ENCODE measurements at places on chromosomes 11 and 22. TPM values are rescaled to one million over a fixed set of nuclear protein-coding genes. Genes with fewer than 3 reads are reported as not detected.

Gene PANX2
- total RNA-seq = 0.43 TPM

Gene MUC5AC
- total RNA-seq = not detected

Gene ZP1
- 0.14 TPM for total RNA-seq

Gene TXNRD2
- 40.9 TPM for total RNA-seq

Gene HTR3A
- not detected for total RNA-seq

Gene KCNQ1OT1
- total RNA-seq = 0.32 TPM

Gene GGTLC3
- total RNA-seq = not detected

Gene CDHR5
- total RNA-seq = not detected

Gene GRK3
- total RNA-seq = 4.0 TPM

Gene ABCG4
- total RNA-seq = 1.3 TPM

Gene LUZP2
- total RNA-seq = not detected

Gene BLID
- total RNA-seq = not detected

Gene F2
- not detected for total RNA-seq

Gene TTLL8
- total RNA-seq = not detected

DNA sequence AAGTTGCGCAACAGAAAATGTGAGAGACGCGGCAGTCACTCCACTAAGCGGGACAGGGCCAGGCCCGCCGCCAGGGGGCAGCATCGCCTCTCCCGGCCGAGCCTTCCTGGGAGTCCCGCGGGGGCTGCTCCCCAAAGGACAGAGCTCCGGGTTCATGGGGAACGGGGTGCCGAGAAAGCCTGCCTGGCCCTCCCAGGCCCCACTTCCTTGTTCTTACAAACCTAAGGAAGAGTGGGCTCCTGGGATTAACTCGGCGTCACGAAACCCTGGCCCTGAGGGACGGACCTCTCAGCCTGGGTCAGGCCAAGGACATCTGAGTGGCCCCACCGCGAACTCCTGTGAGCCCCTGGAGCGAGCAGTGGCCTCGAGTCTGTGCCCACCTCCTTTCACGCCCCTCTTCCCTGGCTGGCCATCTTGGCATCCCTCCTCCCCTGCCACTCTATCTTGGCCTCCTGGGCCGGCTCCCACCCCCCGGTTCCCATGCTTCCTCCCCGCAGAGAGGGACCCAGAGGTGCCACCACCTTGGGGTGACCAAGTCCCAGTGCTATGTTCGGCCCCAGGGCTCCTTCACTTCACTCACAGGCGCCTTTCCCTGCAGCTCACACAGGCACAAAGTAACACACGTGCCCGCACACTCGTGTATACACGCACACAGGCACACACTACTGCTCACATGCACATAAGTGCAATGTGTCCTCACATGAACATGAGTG lies 99.9 kb upstream of the FGF3 start:
- DNase-seq = peak; percentile 87

DNA sequence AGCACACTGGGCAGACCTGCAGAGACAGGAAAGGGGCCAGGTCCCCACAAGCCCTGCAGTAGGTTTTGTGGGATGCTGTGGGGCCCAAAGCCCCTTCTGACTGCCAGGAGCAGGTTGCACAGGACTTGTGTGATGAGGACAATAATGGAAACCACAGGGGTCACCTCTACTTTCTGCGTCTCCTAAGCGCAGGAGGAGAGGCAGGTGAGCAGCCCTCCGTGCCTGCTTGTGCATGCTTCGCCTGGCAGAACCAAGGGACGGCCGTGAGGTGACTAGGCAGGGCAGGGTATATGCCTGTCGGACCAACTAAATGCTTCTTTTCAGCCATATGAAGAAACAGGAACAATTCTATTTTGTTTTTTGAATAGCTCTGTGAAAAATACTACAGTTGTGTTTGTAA lies 77.9 kb upstream of the PITPNB start:
- DNase-seq = no peak

- no peak for DNase-seq
Measured at GRCh38 chr22:29654420-29654819, 51.0 kb downstream of the NF2 start.

GRCh38 chr11:73353422-73353821 lies 22.8 kb upstream of the RELT start:
- peak; percentile 11 for DNase-seq

DNA sequence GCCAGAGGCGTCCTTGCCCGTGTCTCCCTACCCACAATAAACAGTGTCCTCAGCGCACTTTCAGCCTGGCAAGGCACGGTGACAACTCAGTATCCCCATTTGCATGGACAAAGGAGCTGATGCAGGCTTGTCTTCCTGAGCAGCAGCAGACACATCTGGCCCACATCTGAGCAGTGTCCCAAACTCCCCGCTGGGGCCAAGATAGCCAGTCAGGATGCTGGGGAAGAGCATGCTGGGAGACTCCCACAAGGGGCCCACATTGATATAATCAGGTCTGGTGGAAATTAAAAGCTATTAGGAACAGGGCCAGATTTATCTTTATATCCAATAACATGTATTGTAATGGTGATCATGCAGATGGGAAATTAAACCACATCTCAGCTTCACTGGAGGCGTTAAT lies 24.7 kb downstream of the DSCAML1 start:
- no peak for DNase-seq

GRCh38 chr22:16933291-16934282 lies 74.4 kb downstream of the GAB4 start:
- DNase-seq = no peak

DNA sequence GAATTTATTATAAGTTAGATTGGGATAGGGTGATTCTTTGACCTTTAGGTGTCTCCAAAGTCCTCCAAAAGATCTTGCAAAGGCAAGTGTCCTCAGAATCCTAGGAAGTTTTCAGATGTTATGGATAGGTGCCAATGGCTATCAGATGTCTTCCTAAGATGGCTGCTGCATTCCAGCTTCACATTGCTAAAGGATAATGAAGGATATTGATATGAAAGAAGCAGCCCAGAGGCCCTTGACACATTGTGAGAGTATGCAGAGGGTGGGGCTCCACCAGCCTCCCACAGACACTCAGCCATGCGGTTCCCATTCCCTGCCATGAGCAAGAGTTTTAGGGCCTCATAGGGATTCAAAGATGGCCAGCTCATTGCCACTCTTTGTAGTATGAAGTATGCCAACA lies 22.3 kb upstream of the GLYATL2 start:
- DNase-seq = no peak

GRCh38 chr11:68677432-68677831 lies 6.9 kb upstream of the GAL start:
- peak; percentile 56 for DNase-seq

GRCh38 chr11:86624366-86624765 lies 48.0 kb downstream of the ME3 start:
- DNase-seq = no peak

DNA sequence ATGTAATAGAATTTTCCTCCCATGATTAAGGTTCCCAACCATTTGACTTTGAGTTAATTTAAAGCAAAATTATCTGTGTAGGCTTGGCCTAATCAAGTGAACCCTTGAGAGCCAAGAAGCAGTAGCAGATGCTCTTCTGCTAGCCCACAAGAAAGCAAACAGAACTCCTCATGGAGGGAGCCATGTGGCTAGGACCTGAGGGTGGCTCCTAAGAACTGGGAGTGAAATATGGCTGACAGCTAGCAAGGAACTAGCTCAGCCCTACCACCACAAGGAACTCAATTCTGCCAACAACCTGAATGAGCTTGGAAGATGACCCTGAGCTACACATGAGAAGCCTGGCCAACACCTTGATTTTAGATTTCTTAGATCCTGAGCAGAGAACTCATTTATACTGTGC lies 167.7 kb downstream of the WNT11 start:
- DNase-seq = no peak

DNA sequence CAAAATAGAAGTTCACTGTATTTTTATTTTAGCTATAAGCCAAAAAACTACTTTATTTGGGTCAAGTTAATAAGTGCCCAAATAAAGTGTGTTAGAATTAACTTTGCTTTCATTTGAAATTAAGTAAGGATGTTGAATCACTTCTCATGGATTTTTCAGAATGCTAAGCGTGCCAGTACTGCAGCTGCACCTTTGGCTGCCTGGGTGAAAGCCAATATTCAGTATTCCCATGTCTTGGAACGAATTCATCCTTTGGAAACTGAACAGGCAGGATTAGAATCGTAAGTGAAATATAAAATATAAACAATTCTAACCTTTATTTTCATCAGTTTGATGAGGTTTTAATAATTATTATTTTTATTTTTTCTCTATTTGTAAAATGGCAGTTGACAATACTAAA lies 113.6 kb downstream of the DYNC2H1 start:
- no peak for DNase-seq

- DNase-seq = no peak
Measured at GRCh38 chr11:72723508-72723907, 28.7 kb downstream of the ARAP1 start.

- no peak for DNase-seq
Measured at GRCh38 chr11:118098996-118099837, 12.5 kb upstream of the SMIM35 start.

- no peak for DNase-seq
Measured at GRCh38 chr11:5088556-5088955, 19.2 kb downstream of the OR52E1 start.

- no peak for DNase-seq
Measured at GRCh38 chr22:46639843-46640242, 19.7 kb downstream of the GRAMD4 start.

GRCh38 chr22:48240935-48241230 lies 1478.4 kb downstream of the TBC1D22A start:
- DNase-seq = no peak

GRCh38 chr11:16040151-16040550 lies 316.2 kb downstream of the SOX6 start:
- no peak for DNase-seq

- no peak for DNase-seq
Measured at GRCh38 chr22:21916309-21916918, 36.2 kb downstream of the PPM1F start.

GRCh38 chr22:31288496-31289240 lies 3.6 kb downstream of the PIK3IP1 start:
- DNase-seq = no peak

- DNase-seq = no peak
Measured at GRCh38 chr11:44430140-44430539, 120.2 kb upstream of the ALX4 start.

- DNase-seq = peak; percentile 22
Measured at GRCh38 chr11:117187428-117187798, 8.9 kb downstream of the SIDT2 start.

DNA sequence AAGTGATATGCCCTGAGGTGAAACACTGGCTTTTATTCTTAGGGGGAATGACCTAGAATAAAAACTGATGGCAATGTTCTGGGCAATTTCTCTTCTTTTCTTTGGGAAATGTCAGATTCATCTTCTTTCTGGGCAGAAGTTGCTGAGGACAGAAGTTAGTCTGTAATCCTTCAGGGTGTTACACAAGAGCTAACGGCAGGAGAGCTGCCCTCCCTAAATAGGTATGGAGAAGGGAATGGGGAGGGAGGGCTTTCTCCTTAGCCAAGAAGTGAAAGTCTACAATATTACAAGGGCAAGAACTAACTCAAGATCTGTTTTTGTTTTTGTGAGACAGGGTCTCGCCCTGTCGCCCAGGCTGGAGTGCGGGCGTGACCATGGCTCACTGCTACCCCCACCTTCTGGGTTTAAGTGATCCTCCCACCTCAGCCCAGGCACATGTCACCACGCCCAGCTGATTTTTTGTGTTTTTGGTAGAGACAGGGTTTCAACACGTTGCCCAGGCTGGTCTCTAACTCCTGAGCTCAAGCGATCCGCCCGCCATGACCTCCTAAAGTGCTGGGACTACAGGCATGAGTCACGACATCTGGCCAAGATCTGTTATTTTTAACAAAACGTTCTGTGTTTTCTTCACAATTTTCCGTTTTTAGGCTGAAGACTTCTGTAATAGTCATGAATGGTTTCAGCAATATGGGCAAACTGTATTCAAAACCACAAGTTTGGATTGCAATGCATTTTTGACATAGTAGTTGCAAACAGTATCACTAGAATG lies 7.2 kb downstream of the PIWIL4 start:
- DNase-seq = no peak

DNA sequence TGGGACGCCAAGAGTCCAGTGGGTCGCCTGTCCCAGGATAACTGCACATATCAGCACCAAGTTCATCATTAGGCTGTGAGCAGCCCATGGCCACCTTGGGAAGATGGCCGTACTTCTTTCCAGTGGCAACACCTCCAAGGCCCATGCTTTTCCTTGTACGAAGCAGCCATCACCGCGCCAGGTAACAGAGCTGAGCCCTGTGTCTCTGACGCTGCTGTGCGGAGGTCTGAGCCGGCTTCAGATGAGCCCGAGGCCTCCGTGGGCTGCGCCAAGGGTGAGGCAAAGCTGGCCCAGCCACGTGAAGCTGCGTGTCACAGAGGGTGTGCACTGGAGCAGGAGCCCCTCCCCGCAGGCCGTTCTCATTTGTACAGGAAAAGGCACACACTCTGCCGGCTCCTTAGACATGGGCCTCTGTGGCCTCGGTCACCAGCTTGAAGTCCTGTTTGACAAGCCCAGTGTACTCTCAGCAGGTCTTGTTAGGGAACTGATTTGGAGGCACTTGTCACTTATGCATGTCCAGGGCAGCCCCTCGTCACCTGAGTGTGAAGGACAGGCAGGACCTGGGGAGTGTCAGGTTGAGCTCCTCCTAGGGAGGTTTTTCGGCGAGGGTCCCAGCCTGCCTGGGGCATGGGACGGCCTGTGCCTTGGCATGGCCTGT lies 401.5 kb downstream of the TBC1D22A start:
- DNase-seq = no peak

DNA sequence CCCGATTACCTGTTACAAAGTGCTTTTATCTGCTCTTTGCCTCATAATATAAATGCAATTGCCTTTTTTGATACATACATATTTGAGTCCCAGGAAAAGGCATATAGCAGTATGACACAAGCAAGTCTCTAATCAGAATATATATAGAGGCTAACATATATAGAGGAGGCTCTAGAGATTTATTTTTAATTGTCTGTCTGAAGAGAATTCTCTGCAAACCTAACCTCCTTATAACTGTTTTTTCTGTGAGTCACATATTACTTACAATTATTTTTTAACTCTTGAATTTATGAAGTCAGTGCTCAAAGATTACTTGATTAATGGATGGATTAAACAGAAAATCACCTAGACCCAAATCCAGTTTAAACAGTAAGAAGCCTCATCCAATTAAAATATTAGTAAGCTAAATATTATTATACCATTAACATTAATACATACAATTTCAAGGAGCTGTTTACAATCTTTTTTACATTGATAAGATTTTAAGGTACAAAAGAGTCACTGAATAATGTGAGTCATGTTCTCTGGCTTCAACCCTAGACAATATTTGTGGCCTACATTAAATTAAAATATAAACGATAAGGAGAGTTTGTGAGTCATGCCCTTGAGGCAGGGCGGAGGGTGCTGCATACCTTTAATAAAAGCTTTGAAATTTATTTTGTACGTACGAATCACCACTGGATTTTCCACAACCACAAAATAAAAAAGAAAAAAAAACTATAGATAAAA lies 19.2 kb upstream of the MMP13 start:
- no peak for DNase-seq

All from Right ventricle myocardium inferior (tissue), 1 donor.